ENCODE measurements at places on chromosomes 1 and 21. TPM values are rescaled to one million over a fixed set of nuclear protein-coding genes. Genes with fewer than 3 reads are reported as not detected.

- DNase-seq, result no peak
Measured at GRCh38 chr1:89949991-89950624, 44.8 kb upstream of the ZNF326 start.

DNA sequence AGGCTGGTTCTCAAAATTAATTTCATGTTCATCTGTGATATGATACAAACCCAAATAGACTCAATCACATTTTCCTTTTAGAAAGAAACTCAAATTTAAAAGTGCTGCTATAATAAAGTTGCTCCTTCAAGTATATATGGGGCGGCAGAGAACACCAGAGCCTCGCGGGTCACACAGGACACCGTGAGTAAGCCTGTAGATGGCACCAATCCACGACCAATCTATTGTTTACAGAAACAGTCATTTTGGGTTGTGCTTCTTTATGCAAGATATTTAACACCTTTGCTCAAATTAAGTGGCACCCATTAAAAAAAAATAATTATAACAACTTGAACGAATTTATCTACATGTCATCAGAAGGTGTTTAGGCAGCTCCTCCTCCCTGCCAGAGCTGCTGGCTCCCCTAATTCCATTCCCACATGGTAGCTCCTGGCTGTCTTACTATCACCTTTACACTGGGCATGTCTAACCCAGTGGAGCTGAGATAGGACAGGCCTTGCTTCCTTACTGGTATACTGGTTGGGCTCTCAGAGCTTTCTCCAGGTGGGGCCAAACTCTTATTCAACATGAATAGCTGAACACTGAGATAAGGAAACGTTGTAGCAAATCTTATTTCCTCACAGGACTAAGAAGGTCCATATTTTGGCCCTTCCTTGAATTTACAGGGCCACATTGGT, 287.0 kb downstream of the SDCCAG8 start:
- no peak for DNase-seq

E2F2 gene
- total RNA-seq, result 0.28 TPM

- DNase-seq, result no peak
Measured at GRCh38 chr1:30329263-30329753, 394.1 kb downstream of the MATN1 start.

GRCh38 chr1:229102741-229103391, 168.0 kb upstream of the RAB4A start:
- DNase-seq, result no peak

DNA sequence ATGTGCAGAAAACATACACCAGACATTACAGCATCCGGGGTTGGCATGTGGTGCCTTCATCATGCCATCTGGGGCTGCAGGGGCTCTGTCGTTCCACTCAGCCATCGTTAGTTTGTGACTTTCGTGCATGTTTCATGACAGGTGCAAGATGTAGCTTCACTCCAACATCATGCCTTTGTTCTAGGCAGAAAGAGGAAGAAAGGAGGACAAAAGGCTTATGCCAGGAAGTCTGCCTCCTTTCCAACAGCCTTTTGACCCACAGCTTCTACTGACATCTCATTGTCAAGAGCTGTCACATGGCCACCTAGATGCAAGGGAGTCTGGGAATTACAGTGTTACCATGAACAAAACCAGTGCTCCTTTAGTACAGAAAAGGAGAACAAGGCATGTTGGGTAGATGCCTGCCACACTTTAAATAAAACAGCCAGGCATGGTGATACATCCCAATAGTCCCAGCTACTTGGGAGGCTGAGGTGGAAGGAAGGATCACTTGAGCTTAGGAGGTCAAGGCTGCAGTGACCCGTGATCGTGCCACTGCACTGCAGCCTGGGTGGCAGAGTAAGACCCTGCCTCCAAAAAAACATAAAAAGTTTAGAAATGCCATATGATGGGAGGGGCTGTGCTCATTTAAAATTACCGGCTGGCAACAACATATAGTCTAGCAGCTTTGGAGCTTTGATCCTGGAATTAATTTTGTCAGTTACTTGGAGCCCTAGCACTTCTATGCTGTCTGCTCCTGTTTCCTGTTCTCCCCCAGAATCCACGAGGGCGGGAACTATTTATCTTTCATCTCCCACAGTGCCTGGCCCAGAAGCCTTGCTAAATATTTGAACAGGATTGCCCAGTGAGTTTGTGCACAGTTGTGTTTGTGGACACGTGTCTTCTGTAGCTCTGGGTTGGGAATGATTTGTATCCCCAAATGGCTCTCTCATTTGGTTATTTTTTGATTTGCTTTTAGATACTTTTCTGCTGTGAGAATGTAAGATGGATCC, 7.4 kb downstream of the DOP1B start:
- DNase-seq, result no peak

SORT1 gene
- total RNA-seq, result 49.6 TPM

- DNase-seq, result no peak
Measured at GRCh38 chr1:161721738-161722343, 497 bp downstream of the FCRLB start.

DNA sequence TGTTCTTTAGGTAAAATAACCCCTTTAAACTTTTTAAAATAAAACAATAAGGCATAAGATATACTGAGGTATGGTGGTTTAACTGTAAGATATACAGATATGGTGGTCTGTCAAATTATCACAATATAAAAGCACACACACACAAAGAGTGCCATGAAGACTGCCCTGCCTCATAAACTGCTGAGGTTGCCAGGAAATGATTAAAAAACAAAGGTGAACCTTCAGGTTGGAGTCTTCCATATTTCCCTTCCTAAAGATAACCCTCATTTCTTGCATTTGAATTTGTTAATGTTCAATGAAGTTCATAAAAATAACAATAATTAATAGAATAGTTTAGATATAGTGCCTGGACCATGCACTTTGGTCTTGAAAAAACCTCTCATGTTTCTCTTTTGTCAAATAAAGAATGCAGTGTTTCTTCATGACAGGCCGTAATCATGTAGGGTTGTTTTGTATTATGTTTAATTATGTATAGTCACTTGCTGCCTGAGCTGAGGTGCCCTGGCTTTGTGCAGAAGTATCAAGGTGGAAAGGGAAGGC, 123.6 kb upstream of the B3GALT2 start:
- DNase-seq, result no peak

KRTAP12-2 gene
- not detected for total RNA-seq

FOXD3 gene
- total RNA-seq, result 4.3 TPM

GRCh38 chr1:246492611-246493245, 14.4 kb downstream of the SMYD3 start:
- DNase-seq, result no peak

PCP4L1 gene
- total RNA-seq, result 15.2 TPM

ZNF683 gene
- total RNA-seq, result not detected

- peak; percentile 71 for DNase-seq
Measured at GRCh38 chr21:45142469-45143308, 68.3 kb downstream of the ADARB1 start.

GABRD gene
- not detected for total RNA-seq

DNA sequence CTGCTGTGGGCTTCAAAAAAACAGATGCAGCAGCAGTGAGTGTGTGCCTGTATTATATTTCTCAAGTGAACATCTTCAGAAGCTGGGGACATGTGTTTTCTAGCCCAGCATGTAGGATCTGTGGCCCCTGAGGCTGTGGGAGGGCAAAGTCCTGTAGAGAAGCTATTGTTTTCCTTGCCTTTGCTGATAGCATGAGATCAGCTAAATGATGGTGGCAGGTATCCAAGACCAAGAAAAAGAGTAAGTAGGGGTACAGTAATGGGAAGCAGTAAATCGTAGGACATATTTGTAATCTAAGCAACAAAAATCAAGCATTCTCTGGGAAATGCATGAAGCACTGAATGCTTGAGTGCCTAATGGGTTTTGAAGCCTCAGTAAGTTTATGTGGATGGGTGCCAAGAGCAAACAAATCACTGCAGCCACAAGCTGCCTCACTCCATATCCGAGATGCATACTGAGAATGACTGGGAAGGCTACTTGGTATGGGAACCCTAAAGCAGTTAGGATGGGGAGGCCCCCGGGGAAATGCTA, 98.3 kb downstream of the CD58 start:
- no peak for DNase-seq

- no peak for DNase-seq
Measured at GRCh38 chr1:111183308-111184069, 17.0 kb downstream of the DENND2D start.

FCRL1 gene
- total RNA-seq, result not detected

- peak; percentile 71 for DNase-seq
Measured at GRCh38 chr1:21607549-21608529, 61.3 kb downstream of the RAP1GAP start.

DNA sequence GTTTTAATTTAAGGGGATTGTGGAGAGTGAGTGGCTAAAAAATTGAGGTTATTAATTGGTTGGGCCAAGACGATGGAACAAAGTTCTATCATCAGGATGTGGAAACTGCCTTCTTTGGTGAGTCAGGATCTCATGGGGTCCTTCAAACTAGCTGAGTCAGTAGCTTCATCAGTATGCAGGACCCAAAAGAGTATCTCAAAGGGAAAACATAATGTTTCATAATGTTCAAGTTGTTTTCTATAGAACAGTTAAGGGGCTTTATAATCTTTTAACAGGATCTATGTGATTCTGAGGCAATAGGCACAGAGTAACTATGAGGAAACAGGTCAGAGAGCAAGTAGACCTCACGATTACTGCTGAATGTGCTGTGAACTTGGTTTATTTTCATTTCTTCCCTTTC, 3.2 kb upstream of the OLFML2B start:
- no peak for DNase-seq

GRCh38 chr1:73517603-73518191, 680.3 kb downstream of the LRRIQ3 start:
- no peak for DNase-seq

RHCE gene
- not detected for total RNA-seq

DNA sequence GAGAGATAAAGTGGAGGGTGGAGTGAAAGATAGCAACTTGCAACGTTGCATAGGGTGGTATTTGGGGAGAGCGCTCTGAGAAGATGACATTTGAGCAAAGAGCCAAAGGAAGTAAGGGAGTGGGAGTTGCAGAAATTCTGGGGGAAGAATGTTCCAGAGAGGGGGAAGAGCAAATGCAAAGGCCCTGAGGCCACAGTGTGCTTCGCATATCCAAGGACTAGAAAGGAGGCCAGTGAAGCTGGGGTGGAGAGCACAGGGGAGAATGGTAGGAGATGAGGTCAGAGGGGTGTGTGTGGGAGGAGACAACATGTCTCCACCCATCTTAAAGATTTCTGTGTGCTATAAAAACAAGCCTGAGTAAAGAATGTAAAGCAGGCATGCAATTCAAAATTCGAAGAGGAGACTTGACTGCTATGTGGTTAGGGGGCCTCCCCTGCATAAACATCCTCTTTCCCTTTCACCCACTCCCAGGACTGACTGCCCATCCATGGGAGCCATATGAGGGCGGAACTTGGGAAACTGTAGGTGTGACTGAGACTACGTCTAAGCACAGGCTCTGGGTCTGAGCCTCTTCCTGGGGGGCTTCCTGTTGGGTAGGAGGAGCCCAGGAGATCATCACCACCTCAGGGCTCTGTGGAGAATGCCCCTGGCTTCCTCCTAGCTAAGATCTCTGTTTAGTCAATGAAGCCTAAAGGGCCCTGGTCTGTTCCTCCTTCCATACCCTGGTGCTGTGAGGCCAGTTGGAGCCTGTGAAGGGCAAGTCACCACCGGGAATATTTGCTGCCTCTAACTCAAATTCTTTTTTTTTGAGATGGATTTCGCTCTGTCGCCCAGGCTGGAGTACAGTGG, 2.9 kb upstream of the CLIC4 start:
- DNase-seq, result no peak

OR2T11 gene
- total RNA-seq, result not detected

HMGCS2 gene
- total RNA-seq, result not detected

PLPPR4 gene
- total RNA-seq, result 1.9 TPM

Data from sigmoid colon (tissue), 7 donors.